ENCODE measurements at places on chromosomes 2 and 18. TPM values are rescaled to one million over a fixed set of nuclear protein-coding genes. Genes with fewer than 3 reads are reported as not detected.

DNA sequence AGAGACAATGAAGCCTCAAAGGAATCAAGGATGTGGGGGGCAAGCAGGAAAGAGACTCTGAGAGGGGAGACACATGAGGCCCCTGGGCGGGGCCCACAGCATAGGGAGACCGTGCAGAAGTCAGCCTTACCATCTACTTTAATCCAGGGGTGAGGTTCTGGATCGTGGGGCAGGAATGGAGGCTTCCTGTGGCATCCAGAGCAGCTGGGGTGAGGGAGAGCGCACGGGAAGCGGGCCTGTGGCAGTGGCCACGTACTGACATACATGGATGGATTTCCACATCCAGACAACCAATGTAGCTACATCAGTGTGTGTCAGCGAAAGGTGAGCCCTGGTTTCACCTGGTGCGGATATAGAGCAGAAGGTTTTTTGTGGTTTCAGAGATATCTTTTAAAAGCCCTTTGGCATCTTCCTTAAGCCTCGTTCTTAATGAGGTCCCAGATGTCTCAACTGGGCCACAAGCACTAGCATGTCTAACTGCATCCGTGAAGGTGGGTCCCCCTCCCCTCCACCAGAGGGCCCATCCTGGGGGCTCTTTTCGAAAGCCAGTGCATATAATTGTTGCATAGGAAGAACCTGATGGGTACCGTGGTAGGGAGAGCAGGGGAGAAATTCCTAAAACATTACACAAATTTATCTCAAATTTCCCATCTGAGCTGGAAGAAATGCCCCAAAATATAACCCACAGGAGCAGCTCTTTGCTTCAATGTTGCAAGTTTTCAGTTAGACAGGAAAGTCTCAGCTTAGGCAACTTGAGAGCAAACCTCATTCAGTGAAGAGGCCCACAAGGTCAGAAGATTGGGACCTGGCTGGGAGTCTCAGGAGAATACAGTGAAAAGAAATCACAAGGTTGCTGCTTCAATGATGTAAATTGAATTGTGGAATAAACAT, 90.9 kb downstream of the SP3 start:
- no peaks in the 10 kb centered on the region for H3K4me1 ChIP-seq
- no peak for DNase-seq
- no peaks in the 10 kb centered on the region for H3K36me3 ChIP-seq

DNA sequence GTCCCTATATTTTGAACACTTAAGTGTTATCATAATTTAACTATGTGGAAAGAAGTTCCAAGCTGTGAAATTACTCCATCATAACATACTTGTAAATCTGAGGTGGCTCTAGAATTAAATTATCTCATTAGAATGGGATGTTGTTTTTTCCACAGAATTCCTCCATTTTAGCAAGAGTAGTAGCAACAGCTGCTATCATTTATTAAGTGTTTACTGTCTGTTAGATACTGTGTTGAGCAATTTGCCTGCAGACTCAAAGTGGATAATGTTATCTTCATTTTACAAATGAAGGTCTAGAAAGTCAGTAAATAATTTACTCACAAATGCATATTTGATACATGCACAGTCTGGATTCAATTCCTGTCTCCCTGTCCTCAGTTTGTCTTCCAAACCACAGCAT, 504.8 kb upstream of the NRP2 start:
- no peaks in the 10 kb centered on the region for H3K36me3 ChIP-seq
- H3K27ac ChIP-seq = no peak overlapping the region
- H3K27me3 ChIP-seq = no peaks in the 10 kb centered on the region
- no peak overlapping the region for H3K4me3 ChIP-seq
- H3K4me1 ChIP-seq = no peaks in the 10 kb centered on the region

DNA sequence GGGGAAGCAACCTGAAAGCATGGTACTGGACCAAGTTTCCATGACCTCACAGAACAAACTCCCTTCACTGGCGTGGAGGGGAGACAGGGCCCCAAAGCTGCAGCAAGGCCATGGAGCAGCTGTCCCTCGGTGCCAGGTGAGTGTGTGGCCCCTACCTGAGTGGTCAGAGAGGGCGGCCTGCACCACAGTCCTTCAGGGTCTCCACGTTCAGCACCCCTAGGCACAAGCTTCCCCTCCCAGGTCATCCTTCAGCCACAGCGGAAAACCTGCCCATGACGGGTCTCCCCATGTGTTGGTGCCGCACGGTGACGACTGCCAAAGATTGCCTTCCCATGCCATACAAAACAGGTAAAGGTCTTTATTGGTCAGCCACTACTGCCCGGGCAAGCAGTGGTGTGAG, 201.6 kb downstream of the MGAT5 start:
- no peaks in the 10 kb centered on the region for H3K27me3 ChIP-seq
- H3K36me3 ChIP-seq = no peaks in the 10 kb centered on the region
- peaks cover 4% of the 10 kb centered on the region for H3K4me1 ChIP-seq
- no peak overlapping the region for H3K27ac ChIP-seq
- H3K4me3 ChIP-seq = no peak overlapping the region
- no peak for DNase-seq

DNA sequence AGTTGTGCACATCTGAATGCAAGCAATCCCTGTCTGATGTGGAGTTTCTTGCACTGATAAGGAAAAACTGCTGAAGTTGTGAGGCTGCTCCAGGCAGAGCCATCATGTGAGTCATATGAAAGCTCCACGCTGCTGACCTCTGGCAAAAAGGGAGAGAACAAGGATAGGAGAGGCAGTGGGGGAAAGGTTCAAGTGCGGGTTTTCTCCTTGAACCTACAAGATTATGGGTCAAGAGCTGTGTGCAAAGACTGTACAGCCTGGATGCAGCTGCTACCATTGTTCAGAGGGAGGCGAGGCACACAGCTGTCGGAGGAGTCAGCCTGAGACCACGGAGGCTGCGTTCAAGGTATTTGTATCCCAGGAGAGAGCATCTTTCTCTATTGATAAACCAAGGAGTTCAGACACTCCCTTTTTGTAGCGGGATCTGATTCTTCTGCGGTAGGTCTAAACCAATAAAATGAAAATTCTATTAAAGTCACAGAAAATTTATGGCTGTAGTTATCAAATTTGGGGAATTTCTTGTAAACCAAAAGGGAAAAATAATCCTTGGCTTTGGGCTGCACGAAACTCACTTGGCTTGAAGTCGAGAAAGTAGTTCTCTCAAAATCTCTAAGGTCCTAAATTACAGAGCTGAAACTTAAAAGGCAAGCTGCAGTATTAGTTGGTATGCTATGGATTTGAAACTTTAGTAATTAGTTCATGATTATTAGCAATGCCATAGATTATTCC, at the start of gene CDK15:
Gene CDK15 (plus strand): TSS at position 96 of the 729 bp plus-strand sequence. CDS start 128 bp downstream, at position 224.
- peak within 1 kb of the TSS; percentile 58 for H3K27ac ChIP-seq
- no peak within 1 kb of the TSS for H3K4me3 ChIP-seq
- peaks cover 17% of the 10 kb centered on the region for H3K4me1 ChIP-seq
- no peak for DNase-seq

- H3K4me3 ChIP-seq = no peak overlapping the region
- H3K4me1 ChIP-seq = peaks cover 3% of the 10 kb centered on the region
- no peak overlapping the region for H3K27ac ChIP-seq
- no peak for DNase-seq
Observed at GRCh38 chr2:64223055-64223454, 78.8 kb upstream of the PELI1 start.

DNA sequence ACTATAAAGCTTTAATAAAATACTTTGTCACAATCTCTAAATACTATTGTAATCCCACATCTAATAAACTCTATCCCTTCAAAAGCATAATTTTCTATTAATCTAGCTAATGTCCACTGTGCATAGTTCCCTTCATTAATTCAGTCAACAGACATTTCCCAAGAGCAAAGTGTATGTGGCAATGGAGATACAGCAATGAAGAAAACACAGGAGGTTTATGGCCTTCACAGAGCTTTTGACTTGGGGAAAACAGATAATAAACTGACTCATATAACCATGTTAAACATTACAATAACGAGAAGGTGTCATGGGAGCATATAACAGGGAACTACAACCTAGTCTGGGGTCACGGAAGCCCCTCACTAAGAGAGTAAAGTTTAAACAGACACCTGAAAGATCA, 86.3 kb downstream of the SPIRE1 start:
- H3K4me1 ChIP-seq = no peaks in the 10 kb centered on the region
- DNase-seq = no peak
- no peaks in the 10 kb centered on the region for H3K27me3 ChIP-seq

- no peaks in the 10 kb centered on the region for H3K36me3 ChIP-seq
- no peak overlapping the region for H3K27ac ChIP-seq
- no peak overlapping the region for H3K4me3 ChIP-seq
Observed at GRCh38 chr18:9454061-9454703, 21.1 kb upstream of the RALBP1 start.

The ETAA1 gene
- polyA plus RNA-seq = 8.2 TPM

DNA sequence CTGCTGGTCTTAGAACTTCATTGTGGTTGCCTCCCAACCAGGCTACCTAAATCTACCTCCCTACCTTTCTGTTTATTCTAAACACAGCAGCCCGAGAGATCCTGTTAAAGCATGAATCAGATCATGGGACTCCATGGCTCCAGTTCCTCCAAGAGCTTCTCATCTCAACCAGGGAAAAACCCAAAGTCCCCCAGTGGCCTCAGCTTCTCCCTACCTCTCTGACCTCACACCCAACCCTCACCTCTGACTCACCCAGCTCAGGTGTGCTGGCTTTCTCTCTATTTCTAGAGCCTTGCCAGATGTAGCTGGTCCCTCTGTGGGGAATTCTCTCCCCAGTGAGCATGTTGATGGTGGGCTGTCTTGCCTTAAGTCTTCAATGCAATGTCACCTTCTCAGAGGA, 93.8 kb upstream of the COPS8 start:
- no peaks in the 10 kb centered on the region for H3K36me3 ChIP-seq
- no peak overlapping the region for H3K4me3 ChIP-seq
- H3K27me3 ChIP-seq = peaks cover 7% of the 10 kb centered on the region
- no peak for DNase-seq

GRCh38 chr2:228689053-228689452, 507.6 kb upstream of the SPHKAP start:
- peaks cover 4% of the 10 kb centered on the region for H3K4me1 ChIP-seq
- H3K4me3 ChIP-seq = no peak overlapping the region
- no peaks in the 10 kb centered on the region for H3K27me3 ChIP-seq
- H3K36me3 ChIP-seq = no peaks in the 10 kb centered on the region
- H3K27ac ChIP-seq = no peak overlapping the region
- DNase-seq = peak; percentile 60

GRCh38 chr2:237540823-237541222, 25.6 kb upstream of the PRLH start:
- H3K36me3 ChIP-seq = no peaks in the 10 kb centered on the region
- peaks cover 8% of the 10 kb centered on the region for H3K4me1 ChIP-seq
- H3K4me3 ChIP-seq = no peak overlapping the region
- no peaks in the 10 kb centered on the region for H3K27me3 ChIP-seq

The PLGLB2 gene
- polyA plus RNA-seq = 1.2 TPM

DNA sequence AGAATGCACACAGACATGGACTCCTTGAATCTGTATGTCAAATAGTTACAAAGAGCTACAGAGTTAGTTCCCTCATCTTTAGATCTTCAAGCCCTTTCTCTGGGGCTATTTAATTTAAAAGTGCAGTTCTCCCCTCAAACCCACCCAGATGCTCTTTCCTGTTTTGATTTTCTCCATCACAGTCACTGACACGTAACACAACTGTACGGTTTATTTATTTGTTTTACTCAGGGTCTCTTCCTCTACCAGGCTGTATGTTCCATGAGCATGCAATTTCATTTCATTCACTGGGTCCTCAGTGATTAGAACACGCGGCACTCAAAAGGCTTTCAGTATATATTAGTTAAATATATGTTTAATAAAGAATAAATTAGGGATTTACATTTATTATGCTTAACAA, 94.7 kb downstream of the DOCK10 start:
- DNase-seq = no peak
- no peak overlapping the region for H3K4me3 ChIP-seq
- no peaks in the 10 kb centered on the region for H3K4me1 ChIP-seq
- no peaks in the 10 kb centered on the region for H3K36me3 ChIP-seq

GRCh38 chr2:189008555-189009262, 34.5 kb downstream of the COL3A1 start:
- H3K4me3 ChIP-seq = no peak overlapping the region
- no peaks in the 10 kb centered on the region for H3K27me3 ChIP-seq
- no peak for DNase-seq
- H3K27ac ChIP-seq = peak overlapping the region; percentile 84
- H3K36me3 ChIP-seq = peaks cover 86% of the 10 kb centered on the region

- no peak overlapping the region for H3K4me3 ChIP-seq
- H3K36me3 ChIP-seq = peaks cover 15% of the 10 kb centered on the region
Observed at GRCh38 chr2:233358947-233359346, 4.7 kb downstream of the DGKD start.

GRCh38 chr2:239278361-239278760, 122.5 kb downstream of the HDAC4 start:
- no peaks in the 10 kb centered on the region for H3K27me3 ChIP-seq
- DNase-seq = no peak
- H3K36me3 ChIP-seq = no peaks in the 10 kb centered on the region
- peak overlapping the region; percentile 100 for H3K27ac ChIP-seq
- peaks cover 28% of the 10 kb centered on the region for H3K4me1 ChIP-seq

DNA sequence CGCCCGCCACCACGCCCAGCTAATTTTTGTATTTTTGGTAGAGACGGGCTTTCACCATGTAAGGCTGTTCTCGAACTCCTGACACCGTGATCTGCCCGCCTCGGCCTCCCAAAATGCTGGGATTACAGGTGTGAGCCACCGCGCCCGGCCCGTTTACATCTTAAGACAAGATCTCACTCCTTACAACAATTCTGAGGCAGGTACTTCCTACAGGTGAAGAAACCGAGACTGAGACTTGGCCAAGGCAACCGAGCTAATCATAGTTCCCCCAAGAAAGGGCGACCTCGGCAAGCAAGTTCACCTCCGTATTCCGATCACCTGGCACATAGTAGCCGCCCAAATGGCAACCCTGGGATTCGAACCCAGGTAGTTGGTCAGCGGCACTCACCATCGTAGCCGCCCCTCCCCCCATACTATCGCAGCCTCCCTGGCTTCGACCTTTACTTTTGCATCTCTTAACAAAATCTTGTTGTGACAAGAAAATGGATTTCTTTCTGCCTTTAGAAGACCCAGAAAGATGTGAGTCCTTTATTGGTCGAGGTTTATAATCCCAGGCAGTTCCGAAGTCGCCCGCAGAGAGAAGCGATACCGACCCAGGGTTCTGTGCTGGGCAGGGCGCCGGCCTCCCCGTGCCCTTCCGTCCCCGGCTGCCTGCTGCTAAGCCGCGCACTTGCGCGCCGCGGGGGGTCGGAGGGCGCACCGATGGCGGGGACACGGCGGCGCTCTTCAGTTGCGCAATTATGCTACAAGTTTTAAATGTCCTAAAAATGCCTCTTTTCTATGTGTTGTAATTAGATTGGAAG, 1.1 kb upstream of the FZD5 start:
- no peaks in the 10 kb centered on the region for H3K4me1 ChIP-seq
- H3K4me3 ChIP-seq = no peak overlapping the region
- no peak for DNase-seq
- H3K27ac ChIP-seq = no peak overlapping the region

DNA sequence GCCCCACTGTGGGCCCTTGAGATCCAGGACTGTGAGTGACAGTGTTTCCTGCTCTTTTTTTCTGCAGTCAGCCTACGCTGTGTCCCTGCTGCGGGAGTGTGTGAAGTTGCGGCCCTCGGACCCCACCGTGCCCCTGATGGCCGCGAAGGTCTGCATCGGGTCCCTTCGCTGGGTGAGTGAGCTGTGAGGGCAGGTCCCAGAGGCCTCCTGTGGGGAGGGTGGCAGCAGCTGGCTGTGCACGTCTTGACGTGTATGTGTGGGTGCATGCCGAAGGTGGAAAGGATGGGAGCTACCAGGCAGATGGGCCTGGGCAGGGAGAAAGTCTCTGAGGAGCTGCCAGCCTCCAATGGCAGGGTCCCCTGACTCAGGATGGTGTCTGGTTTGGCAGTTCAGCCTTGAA, 95.7 kb upstream of the MCFD2 start:
- no peak overlapping the region for H3K4me3 ChIP-seq
- H3K27ac ChIP-seq = no peak overlapping the region
- H3K4me1 ChIP-seq = peaks cover 70% of the 10 kb centered on the region
- H3K27me3 ChIP-seq = no peaks in the 10 kb centered on the region

The NBAS gene
- polyA plus RNA-seq = 11.9 TPM
